ENCODE measurements at places on chromosomes 7 and 10.
A peak's percentile ranks its signal among the peaks of the same experiment; 100 is the strongest.

DNA sequence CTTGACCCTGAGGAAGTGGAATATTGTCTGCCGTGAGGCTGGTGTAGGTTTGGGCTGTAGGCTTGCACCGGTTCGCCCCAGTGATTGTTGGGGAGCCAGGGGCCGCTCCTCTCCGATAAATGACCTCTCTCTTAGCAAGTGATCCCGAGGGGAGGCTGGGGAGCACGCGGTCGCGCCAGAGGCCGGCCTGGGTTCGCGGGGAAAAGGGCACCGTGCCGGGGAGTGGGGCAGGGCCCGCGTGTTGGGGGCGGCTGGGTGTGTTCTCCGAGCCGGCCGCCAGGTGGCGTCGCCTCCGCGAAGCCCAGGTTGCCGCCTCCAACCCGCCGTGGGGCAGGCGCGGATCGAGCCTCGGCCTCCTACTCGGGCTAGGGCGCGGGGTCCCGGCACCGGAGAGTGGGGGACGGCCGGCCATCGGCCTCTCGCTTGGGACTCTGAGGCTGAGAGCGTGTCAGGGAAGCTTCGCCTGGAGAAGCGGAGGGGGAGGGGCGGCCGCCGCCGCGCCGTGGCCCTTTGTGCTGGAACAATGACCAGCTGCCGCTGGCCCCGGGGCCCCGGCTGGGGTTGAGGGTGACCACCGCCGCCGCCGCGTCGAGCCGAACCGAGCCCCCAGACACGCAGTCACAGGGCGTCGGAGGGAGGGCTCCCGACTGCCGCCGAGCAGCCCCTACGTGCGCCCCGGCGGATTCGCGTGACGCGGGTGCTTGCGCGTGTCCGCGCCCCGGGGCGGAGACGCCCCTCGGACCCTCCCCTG, 442 bp upstream of the LZTS2 start:
- DNase-seq = peak; percentile 70

DNA sequence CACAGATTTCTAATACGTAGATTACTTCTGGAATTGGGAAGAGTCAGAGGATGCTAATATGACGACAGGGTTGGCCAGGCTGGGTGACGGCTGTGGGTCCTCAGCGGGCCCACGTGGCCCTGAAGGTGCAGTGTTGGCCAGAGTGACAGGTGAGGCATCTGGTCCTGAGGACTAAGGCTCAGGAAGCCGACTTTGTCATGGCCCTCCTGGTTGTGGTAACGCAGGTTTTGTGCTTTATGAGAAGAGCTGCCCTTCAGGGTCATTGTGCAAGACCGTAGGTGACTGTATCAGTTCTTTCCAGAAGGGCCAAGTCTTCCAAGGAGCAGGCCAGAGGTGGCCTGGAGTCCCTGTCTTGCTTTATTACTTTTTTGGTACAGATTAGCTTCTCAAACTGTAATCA, 2.5 kb downstream of the EIF3B start:
- DNase-seq = no peak

DNA sequence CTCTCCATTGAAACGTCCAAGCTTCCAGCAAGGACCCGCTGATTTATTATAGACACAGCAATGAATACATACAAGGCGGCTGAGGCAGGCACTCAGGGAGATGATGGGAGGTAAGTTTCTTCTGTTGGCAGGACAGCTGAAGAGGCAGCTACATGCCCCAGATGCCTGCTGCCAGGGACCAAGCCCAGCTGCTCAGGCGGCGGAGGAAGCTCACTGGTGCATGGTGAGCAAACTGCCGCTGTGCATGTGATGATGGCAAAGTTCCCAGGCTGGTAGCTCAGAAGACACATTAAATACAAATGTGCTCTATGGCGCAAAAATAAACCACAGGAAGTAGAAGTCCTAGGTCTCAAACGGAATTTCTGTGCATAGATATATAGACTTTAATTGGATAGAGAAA, 2.3 kb downstream of the DNTT start:
- no peak for DNase-seq

GRCh38 chr7:320297-320696, 30.3 kb downstream of the FOXL3 start:
- DNase-seq = no peak

DNA sequence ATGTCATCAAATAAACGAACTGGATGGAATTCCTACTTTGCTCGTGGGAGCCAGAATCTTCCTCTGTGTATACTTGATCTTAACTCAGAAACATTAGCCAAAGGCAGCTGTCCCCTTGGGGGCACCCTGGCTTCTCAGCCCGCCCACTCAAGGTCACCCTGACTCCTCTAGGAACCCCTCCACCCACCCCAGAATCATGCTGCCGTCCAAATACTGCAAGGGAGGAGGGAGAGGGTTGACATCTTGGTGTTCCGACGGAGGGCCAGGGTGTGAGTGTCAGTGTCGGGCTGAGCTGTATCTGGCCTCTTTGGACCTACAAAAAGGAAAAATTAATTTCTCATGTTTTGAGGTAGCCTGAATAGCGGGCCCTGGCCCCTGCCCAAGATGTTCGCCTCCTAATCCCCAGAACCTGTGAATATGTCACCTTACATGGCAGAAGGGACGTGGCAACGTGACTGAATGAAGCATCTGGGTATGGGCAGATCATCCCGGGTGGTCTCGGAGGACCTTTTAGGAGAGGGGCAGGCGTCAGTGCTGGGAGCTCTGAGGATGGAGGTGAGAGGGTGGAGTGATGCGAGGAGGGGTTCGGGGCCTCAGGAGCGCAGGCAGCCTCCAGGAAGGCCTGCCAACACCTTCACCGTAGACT, 40.5 kb upstream of the RBM33 start:
- DNase-seq = no peak

DNA sequence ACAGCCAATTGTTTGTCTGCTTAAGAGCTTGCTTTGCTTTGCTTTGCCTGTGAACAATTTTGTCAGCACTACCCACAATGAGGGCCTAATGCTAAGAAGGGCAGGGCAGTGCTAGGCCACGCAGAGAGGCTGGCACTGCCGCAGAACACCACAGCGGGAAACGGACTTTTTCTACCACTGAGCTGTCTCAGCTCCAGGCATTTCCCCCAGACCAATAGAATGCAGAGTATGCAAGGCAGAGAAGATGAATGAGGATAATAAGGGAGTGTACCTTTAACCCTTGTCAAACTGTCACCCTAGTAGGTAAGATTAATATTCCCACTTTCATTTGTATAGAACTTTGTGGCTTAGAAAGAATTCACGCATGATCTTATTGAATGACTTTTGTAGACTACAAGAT, 104.5 kb downstream of the SH3PXD2A start:
- no peak for DNase-seq

DNA sequence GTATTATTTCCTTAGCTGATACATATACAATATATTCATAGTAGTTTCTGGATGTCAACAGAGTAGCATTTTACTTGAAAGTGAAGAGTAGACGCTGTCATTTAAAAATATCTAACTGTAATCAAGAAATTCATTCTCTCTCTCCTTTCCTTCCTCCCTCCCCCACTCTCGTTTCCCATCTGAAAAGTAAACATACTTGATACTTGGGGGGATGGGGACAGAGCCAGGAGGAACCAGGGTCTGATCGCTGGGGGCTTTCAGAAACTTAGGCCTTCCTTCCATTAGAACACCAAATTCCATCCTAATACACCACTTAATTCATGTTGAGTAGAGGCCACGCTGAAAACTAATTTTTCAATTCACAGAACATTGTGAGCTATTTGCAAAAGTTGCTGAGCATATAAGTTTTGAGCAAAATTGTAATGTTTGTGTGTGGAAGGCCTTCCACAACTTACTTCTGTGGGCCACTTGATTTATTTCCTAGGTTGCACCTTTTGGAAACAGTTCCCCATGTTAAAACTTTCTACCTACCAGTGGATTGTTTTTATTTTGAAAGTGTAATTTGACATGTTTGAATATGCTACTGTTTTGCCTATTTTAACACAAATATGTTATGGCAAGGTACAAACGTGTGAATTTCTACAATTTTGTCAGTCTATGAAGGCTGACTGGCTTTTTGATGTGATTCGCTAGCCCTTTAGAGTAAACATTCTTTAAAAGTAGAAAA, 35.2 kb downstream of the CNPY1 start:
- no peak for DNase-seq

GRCh38 chr10:132884691-132885271, 57.6 kb downstream of the CFAP46 start:
- no peak for DNase-seq

GRCh38 chr7:83796760-83797159, 147.8 kb upstream of the SEMA3E start:
- no peak for DNase-seq

DNA sequence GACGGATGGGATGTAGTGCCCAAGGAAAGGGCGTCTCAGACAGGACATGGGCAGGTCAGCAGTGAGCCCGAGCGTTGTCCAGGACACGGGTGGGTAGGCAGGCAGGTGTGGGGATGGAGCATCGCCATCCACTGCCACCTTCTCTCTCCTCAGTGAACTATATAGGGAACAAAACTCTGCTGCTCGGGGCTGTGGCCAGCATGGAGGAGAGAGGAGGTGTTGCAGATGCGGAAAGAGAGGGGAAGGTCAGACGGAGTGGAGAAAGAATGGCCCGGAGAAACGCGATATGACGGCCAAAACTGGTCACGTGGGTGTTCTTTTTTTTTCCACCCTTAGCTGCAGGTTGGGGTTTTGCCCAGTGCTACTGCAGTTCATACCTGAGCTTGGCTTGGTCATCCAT, 71.2 kb downstream of the GRID1 start:
- no peak for DNase-seq

DNA sequence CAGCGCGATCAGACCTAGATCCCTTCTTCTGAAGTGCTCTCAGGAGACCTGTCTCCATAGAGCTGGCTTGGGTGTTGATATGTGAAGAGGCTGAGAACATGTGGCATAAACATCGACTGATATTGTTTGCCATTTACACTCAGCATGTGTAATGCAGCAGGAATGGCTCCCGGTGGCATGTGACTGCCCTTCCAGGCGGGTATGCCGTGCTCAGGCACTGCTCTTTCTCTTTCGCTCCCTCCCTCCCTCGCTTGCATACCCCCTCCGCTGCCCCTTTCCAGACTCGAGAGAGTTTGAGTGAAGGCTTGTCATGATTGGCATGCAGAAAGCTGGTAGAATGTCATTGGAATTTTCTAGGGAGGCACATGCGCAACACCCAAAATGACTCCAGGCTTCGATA, 107.3 kb upstream of the PDCD4 start:
- no peak for DNase-seq

DNA sequence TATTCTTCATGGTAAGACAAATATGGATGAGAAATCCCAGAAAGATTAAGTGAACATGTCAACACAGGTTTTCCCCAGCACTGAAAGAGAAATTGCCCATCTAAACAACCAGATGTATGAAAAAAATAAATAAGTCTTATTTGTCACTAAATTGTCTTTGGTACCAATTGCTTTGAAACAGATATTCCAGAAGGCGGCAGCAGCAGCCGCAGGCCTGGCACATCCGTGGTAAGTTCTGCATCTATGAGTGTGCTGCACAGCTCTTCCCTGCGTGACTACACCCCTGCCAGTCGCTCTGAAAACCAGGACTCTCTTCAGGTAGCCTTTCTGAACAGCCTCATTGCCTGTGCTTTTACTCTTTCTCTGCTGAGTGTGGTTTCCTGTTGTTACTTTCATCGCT, 49.7 kb upstream of the GATAD1 start:
- DNase-seq = no peak

GRCh38 chr10:8336629-8337331, 282.3 kb downstream of the GATA3 start:
- DNase-seq = no peak

GRCh38 chr7:27117887-27118491, 12.6 kb downstream of the HOXA4 start:
- DNase-seq = no peak

GRCh38 chr7:148474481-148475025, 116.0 kb upstream of the C7orf33 start:
- DNase-seq = no peak
